ENCODE measurements at places on chromosomes 1 and 21.

DNA sequence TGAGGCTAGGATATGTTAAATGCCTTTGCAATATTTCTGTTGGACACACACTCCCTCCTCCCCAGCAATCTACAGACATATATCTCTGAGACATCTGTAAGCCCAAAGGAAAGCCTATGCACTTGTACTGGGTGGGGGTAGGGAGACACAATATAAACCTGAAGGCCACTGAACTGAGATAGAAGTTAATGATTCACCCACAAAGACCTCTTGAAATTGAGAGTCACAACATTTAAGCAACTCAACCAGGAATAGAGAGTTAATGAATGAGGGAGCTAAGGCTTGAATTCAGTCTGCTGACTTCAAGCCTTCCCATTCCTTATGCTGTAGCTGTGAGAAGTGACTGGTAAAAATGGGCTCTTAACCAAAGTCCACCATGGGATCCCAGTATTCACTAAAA is 5.0 kb downstream of the OR10J1 start:
- no peak for DNase-seq

DNA sequence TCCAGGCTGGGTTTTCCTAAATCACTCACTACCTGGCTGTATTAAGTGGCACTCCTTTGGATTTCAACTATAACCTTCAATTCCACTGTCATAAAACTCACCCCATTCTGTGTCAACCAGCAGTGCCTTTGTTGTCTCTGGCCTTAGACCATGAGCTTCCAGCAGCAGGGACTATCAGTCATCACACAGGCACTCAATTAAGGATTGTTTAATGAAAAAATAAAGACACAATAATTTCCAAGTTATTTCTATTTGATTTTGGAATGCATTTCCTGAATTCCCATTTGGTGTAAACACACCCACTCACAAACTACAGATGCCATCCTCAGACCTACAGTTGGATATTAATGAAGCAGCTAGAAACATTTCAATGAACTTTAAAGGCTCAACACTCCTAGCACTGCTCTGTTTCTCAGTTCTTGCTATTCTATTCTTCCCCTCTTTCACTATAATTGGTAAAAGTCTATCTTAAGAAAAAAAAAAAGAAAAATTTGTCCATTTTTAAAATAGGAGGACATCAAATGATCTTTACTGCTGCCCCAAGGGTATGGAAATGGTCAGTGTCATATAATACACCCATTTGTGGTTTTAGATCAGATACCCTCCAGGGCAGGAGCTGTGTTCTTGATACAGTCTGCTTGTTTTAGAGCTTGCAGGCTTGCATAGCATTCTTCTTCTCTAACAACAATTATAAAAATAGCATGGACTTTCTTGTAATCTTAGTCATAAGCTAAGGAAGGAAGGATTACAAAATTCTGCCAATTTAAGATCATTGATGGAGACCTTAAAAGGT is 156.4 kb downstream of the PTGER3 start:
- DNase-seq = no peak

- DNase-seq = no peak
Measured at GRCh38 chr1:217089361-217090014, 366.3 kb upstream of the ESRRG start.

DNA sequence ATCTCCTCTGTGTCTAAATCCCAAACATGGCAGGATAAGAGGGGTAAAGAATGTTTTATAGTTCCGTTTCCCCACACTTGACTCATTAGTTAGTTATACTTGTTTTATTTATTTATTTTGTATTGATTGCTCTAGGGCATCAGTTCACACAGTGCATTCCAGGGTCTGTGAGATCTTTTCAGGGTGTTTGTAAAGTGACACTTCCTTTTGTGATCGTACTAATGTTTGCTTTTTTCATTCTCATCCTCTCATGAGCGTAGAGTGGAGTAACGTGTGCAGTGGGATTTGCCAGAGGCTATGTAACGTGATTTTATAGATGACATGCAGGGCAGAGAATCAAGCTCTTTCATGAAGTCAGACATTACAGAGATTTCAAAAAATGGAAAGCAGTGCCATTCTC is 103.2 kb downstream of the SCCPDH start:
- DNase-seq = peak; percentile 80

GRCh38 chr1:243559575-243560162 is 290.4 kb downstream of the AKT3 start:
- DNase-seq = no peak

DNA sequence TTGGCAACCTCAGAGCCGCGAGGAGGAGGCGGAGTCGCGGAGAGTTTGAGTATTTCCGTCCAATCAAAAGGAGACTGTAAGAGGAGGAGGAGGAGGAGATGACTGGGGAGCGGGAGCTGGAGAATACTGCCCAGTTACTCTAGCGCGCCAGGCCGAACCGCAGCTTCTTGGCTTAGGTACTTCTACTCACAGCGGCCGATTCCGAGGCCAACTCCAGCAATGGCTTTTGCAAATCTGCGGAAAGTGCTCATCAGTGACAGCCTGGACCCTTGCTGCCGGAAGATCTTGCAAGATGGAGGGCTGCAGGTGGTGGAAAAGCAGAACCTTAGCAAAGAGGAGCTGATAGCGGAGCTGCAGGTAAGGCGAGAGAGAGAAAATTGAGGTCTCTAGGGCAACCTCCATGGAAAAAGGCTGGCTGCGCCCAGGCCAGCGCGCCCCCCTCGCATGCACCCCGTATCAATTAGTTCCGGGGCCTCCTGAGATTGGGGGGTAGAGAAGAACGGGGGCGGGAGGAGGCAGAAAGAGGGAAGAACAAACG is at the start of gene PHGDH:
Gene PHGDH, plus strand, starts transcription at position 131 of the 538 bp plus-strand sequence. Its CDS starts 89 bp downstream, at position 220.
- DNase-seq = peak; percentile 89

- DNase-seq = no peak
Measured at GRCh38 chr1:99328171-99328570, 63.9 kb downstream of the PLPPR4 start.
